ENCODE measurements at places on chromosomes 2 and 18.

- H3K4me1 ChIP-seq: no peaks in the 10 kb centered on the region
- DNase-seq: no peak
- H3K4me3 ChIP-seq: no peak overlapping the region
- H3K27ac ChIP-seq: no peak overlapping the region
These were observed 108.5 kb downstream of the CTAGE1 start for GRCh38 chr18:22309191-22309590.

DNA sequence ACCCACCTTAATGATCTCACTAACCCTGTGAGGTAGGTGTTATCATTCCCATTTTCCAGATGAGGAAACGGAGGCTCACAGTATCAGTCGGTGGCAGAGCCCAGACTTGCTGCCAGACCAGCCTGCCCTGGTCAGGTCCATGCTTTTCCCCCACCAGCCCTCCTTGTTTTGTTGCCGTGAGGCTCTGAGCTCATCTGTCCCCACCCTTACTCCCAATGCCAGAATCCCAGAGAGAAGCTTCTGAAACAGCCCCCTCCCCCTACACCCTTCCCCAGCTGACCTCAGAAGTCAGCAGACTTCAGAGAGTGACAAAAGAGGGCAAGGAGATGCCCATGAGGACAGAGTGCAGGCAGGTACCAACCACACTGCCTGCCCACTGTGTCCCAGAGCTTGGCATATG lies 20.8 kb upstream of the TNS1 start:
- no peak for DNase-seq
- H3K27me3 ChIP-seq: no peaks in the 10 kb centered on the region
- H3K4me1 ChIP-seq: no peaks in the 10 kb centered on the region

- no peaks in the 10 kb centered on the region for H3K4me1 ChIP-seq
- no peaks in the 10 kb centered on the region for H3K36me3 ChIP-seq
- no peak overlapping the region for H3K4me3 ChIP-seq
These were observed 61.9 kb upstream of the PSMD14 start for GRCh38 chr2:161246281-161246680.

- no peaks in the 10 kb centered on the region for H3K36me3 ChIP-seq
- H3K4me1 ChIP-seq: no peaks in the 10 kb centered on the region
- DNase-seq: no peak
- no peak overlapping the region for H3K27ac ChIP-seq
- no peaks in the 10 kb centered on the region for H3K27me3 ChIP-seq
These were observed 156.8 kb downstream of the VAPA start for GRCh38 chr18:10070561-10071000.

- H3K27ac ChIP-seq: no peak overlapping the region
- H3K36me3 ChIP-seq: peaks cover 5% of the 10 kb centered on the region
- H3K27me3 ChIP-seq: no peaks in the 10 kb centered on the region
These were observed 118.7 kb downstream of the NOL10 start for GRCh38 chr2:10571057-10571456.

GRCh38 chr2:9945596-9945995 lies 5.9 kb upstream of the GRHL1 start:
- no peak for DNase-seq
- no peak overlapping the region for H3K27ac ChIP-seq
- no peaks in the 10 kb centered on the region for H3K36me3 ChIP-seq
- H3K27me3 ChIP-seq: no peaks in the 10 kb centered on the region

- no peak overlapping the region for H3K4me3 ChIP-seq
- H3K27me3 ChIP-seq: no peaks in the 10 kb centered on the region
- no peaks in the 10 kb centered on the region for H3K4me1 ChIP-seq
- DNase-seq: no peak
These were observed 119.5 kb upstream of the RAB12 start for GRCh38 chr18:8489761-8490160.

GRCh38 chr2:137522620-137523011 lies 441.7 kb upstream of the HNMT start:
- DNase-seq: no peak
- no peak overlapping the region for H3K27ac ChIP-seq
- H3K4me3 ChIP-seq: no peak overlapping the region
- no peaks in the 10 kb centered on the region for H3K4me1 ChIP-seq
- no peaks in the 10 kb centered on the region for H3K27me3 ChIP-seq

Measured in liver (tissue), 10 donors.